Natural killer cell treated with Interleukin-12 subunit alpha and Interleukin-12 subunit beta and Interleukin-15 and Interleukin-18, amount 100 ng/mL, for 72 hours (primary cell): ENCODE measurements at places on chromosomes 7 and 10. TPM values are rescaled to one million over a fixed set of nuclear protein-coding genes. Genes with fewer than 3 reads are reported as not detected.

DNA sequence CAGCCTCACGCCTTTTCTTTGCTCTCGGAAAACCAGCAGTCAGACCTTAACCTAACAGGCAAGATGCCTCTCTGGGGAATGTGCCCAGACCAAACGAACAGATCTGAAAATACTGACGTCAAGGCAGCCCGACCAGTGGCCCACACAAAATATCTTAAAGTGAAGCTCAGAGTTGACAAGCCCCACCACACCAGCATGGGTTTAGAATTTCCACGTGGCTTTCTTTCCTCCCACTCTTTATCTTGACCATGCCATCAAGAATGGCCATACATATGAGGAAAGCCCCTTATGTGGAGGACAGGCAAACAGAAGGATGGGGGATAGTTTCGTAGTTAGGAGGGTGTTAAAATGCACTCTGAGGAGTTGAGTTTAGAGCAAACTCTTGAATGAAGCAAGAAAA lies 89.8 kb downstream of the MRPL32 start:
- DNase-seq: no peak
- H3K27me3 ChIP-seq: peaks cover 36% of the 10 kb centered on the region
- no peaks in the 10 kb centered on the region for H3K4me1 ChIP-seq
- no peak overlapping the region for H3K4me3 ChIP-seq
- H3K27ac ChIP-seq: no peak overlapping the region

DNA sequence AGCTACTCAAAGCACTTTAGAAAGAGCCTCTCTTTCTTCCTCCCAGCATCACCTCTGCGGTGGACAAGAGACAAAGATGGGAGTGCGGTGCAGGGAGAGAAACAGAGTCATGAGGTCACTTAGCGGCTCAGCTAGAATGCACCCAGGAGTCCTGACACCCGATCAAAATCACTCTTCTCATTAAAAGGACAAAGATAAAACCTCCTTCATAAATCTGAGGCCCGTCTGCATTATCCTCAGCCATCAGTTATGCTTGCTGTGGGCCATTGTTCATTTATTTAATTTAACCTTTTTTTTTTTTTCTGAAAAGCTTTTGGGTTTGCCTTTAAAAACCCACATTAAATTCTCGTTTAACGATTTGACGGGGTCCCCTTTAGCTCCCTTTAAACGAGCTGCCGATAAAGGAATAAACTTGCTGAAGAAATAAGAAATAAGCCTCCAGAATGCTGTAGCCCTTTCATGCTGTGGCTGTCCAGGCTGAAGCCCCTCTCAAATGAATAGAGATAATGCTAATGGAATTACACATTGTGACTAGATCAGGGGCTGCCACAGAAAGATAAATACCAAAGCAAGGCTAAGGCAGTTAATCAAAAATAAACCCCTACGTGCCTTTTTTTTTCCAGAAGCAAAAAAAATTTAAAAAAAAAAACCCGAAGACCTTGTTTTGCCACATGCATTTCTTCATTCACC lies 16.1 kb upstream of the PLXNA4 start:
- DNase-seq: no peak
- no peak overlapping the region for H3K4me3 ChIP-seq
- H3K36me3 ChIP-seq: no peaks in the 10 kb centered on the region
- H3K27ac ChIP-seq: no peak overlapping the region

Gene NPFFR1
- total RNA-seq: 0.02 TPM

DNA sequence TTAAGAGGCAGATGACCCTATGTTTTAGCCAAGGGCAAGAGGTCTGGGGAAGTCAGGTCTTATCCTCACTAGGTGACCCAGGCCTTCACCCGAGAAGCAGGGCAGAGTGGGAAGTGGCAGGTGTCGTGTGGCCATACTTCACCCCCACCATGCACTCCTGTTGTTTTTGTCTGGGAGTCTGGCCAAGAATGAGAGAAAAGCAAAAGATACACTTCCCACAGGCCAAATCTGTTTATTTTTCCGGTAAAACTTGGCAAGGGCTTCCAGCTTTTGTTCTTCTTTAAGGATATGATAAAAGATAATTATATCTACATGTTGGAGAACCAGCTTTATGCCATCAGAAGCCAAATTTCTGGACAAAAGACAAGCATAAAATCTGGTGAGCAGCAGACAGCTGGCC lies 137.4 kb upstream of the CDC14C start:
- H3K27ac ChIP-seq: no peak overlapping the region
- DNase-seq: no peak
- no peak overlapping the region for H3K4me3 ChIP-seq
- H3K4me1 ChIP-seq: no peaks in the 10 kb centered on the region
- no peaks in the 10 kb centered on the region for H3K36me3 ChIP-seq

Gene SSBP1
- total RNA-seq: 163 TPM

DNA sequence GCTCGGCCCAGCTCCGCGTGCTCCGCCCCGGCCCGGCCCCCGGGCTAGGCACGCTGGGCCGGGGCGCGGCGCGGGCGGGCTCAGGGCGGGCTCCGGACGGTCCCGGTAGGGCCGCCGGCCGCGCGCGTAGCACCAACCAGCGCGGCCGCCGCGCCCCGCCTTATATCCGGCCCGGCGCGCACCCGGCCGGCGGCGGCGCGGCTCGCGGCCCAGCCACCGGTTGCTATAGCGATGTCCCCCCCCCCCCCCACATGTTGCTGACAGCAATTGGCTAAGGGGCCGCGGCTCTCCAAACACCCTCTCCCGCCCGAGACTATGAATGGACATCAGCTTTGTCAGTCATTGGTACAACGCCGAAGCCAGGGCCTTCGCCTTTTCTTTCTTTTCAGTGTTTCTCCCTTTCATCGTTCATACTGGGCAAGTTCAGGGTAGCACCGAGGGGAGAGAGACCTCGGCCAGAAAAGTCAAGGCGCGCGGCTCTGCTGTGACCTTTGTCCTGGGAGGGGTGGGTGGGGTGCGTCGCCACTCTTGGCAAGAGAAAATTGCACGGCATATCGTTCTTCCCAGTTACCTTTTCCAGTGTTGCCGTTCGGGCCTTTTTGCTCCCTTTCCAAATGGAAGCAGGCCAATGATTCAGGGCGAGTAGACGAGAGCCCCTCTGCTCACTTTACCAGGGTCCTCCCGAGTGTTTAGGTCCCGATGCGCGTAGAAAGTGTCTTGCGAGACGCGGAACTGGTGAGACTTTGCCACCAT lies 354.2 kb downstream of the DNAJB6 start:
- H3K36me3 ChIP-seq: no peaks in the 10 kb centered on the region
- DNase-seq: peak; percentile 49
- H3K27me3 ChIP-seq: peaks cover 20% of the 10 kb centered on the region
- no peak overlapping the region for H3K4me3 ChIP-seq

DNA sequence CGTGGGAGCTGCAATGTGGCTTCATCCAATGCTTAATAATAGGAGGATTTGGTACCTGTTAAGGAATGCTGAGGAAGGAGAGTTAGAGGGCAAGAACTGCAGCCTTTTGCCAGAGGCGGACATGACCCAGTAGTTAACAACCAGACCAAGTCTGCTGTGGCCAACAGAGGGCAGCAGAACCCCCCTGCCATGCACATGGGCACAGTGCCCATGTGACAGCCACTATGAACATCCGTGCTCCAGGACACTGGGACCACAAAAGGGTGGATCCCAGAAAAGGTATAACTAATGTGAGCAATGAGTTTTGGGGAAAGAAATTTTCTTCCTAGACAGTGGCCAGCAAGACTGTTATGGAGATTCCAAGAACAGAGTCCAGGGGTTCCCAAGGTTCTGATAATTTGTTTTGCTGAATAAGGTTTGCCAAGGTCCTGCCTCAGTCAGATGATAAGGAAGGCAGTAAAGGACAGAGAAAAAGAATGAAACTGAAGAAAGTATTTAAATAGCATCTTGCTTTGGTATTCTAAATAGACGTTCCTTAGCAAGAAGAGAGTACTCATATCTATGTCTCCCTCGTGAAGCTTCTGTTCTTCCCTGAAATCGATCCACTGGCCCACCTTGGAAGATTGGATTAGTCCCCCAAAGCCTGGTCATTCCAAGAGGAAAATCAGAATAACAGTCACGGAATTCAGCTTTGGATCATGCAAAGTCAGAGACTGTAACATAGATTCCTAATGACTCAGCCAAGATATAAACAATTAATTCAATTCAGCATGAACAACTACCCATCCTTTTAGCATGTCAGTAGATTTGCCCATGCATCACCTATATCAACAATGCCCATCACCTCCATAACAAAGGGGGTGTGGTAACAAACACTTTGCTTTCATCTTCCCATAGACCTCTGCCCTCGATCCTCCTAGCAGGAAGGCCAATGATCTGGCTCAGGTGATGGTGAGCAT lies 56.0 kb downstream of the LGI1 start:
- H3K4me1 ChIP-seq: no peaks in the 10 kb centered on the region
- H3K27ac ChIP-seq: no peak overlapping the region
- H3K27me3 ChIP-seq: peaks cover 37% of the 10 kb centered on the region
- no peak overlapping the region for H3K4me3 ChIP-seq

GRCh38 chr7:113207441-113207840 lies 89.1 kb upstream of the SMIM30 start:
- H3K27ac ChIP-seq: peak overlapping the region; percentile 8
- H3K4me3 ChIP-seq: no peak overlapping the region
- H3K27me3 ChIP-seq: no peaks in the 10 kb centered on the region
- no peaks in the 10 kb centered on the region for H3K4me1 ChIP-seq
- H3K36me3 ChIP-seq: no peaks in the 10 kb centered on the region
- no peak for DNase-seq

Gene EVX1
- not detected for total RNA-seq

Gene RASA4B
- 0.48 TPM for total RNA-seq

DNA sequence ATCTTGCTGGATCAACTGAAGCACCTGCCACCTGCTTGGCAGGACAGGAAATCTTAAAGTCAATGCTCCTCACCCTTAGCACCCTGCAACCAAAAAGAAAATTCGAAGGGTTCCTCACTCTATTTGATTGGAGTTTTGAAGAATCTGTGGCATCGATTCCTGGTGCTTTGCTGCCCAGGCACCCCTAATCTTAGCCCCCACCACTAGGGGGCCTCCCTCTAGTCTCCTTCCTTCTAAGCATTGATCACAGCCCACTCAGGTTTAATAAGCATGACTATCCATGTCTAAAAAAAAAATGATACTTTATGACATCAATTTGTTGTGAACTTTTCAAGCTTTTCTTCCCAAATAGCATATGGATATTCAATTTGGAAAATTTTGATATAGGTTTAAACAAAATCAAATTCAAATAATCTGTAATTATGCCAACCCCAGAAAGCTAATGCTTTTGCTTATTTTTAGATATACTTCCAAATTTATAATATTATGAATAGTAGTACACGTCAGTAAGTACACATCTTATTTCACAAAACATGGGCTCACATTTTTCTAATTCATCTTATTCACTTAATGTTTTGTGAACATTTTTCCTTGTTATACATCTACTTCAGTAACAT lies 45.3 kb downstream of the NRG3 start:
- no peak for DNase-seq
- no peak overlapping the region for H3K27ac ChIP-seq
- no peak overlapping the region for H3K4me3 ChIP-seq
- no peaks in the 10 kb centered on the region for H3K36me3 ChIP-seq
- no peaks in the 10 kb centered on the region for H3K4me1 ChIP-seq

Gene H2BK1
- not detected for total RNA-seq

DNA sequence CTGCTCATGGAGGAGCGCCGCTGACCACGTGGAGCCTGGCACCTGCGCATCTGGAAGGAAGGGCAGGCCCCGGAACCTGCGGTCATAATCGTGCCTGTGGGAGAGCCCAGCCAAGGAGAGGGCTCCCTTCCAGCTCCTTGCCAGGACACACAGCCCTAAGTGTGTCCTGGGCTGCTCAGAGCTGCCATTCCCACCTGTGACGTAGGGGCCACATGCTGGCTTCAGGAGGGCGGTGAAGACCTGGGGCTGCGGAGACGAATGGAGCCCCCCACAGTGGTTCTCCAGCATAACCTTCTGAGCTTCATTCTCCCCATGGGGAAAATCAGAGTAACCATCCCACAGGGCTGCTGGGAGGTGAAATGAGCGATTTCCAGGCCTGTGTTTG lies 127.6 kb upstream of the CHST15 start:
- DNase-seq: no peak
- no peak overlapping the region for H3K27ac ChIP-seq
- peaks cover 3% of the 10 kb centered on the region for H3K36me3 ChIP-seq
- H3K4me1 ChIP-seq: peaks cover 3% of the 10 kb centered on the region
- H3K27me3 ChIP-seq: peaks cover 3% of the 10 kb centered on the region

- no peaks in the 10 kb centered on the region for H3K4me1 ChIP-seq
- peaks cover 11% of the 10 kb centered on the region for H3K27me3 ChIP-seq
- H3K27ac ChIP-seq: no peak overlapping the region
Observed at GRCh38 chr10:11064832-11065231, 47.2 kb downstream of the CELF2 start.

GRCh38 chr10:4846775-4847174 lies 20.8 kb downstream of the AKR1E2 start:
- H3K36me3 ChIP-seq: no peaks in the 10 kb centered on the region
- no peak for DNase-seq
- H3K27ac ChIP-seq: no peak overlapping the region

- no peak for DNase-seq
- H3K36me3 ChIP-seq: peaks cover 5% of the 10 kb centered on the region
- peaks cover 65% of the 10 kb centered on the region for H3K27me3 ChIP-seq
- H3K27ac ChIP-seq: no peak within 1 kb of the TSS
- peaks cover 10% of the 10 kb centered on the region for H3K4me1 ChIP-seq
Observed at GRCh38 chr7:97005183-97006054, at the start of gene DLX6. Gene DLX6 (plus strand): TSS chr7:97005553. CDS start chr7:97005978, 425 bp downstream.

GRCh38 chr7:20696002-20696605 lies 80.6 kb downstream of the ABCB5 start:
- H3K4me3 ChIP-seq: no peak overlapping the region
- H3K36me3 ChIP-seq: no peaks in the 10 kb centered on the region
- H3K27ac ChIP-seq: no peak overlapping the region
- no peaks in the 10 kb centered on the region for H3K4me1 ChIP-seq
- H3K27me3 ChIP-seq: no peaks in the 10 kb centered on the region

DNA sequence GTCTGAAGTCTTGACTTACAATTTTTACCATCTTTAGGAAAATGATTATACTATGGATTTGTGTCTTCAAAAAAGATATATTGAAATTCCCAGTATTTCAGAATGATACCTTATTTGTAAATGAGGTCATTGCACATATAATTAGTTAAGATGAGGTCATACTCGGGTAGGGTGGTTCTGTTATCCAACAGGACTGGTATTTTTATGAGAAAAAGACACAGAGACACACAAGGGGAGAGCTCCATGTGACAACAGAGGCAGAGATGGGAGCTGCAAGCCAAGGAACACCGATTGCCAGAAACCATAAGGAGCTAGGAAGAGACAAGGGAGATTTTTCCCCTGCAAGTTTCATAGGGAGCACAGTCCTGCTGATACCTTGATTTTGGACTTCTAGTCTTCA lies 356.9 kb downstream of the ARL4A start:
- H3K27ac ChIP-seq: no peak overlapping the region
- no peak for DNase-seq
- no peaks in the 10 kb centered on the region for H3K36me3 ChIP-seq

Gene ZNF467
- total RNA-seq: 0.10 TPM
